ENCODE measurements at places on chromosomes 7 and 10. TPM values are rescaled to one million over a fixed set of nuclear protein-coding genes. Genes with fewer than 3 reads are reported as not detected.
A peak's percentile ranks its signal among the peaks of the same experiment; 100 is the strongest.

DNA sequence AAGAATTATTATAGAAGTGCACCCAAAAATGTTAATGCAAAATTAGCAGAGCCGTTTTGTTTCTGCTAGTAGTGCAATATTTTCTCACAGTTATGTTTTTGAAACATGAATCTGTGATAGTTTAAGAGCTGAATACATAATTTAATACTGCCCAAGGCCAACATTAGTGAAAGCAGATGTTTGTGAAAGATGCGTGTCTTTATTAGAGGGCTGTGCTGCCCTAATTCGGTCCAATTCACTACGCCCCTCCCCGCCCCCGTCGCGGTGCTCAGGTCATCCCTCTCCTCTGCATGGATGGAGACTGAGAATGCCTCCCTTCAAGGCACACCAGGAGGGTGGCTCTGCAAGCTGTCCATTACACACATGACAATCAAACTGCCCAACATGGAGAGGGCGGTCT, 172.0 kb downstream of the TEX36 start:
- DNase-seq = no peak

DNA sequence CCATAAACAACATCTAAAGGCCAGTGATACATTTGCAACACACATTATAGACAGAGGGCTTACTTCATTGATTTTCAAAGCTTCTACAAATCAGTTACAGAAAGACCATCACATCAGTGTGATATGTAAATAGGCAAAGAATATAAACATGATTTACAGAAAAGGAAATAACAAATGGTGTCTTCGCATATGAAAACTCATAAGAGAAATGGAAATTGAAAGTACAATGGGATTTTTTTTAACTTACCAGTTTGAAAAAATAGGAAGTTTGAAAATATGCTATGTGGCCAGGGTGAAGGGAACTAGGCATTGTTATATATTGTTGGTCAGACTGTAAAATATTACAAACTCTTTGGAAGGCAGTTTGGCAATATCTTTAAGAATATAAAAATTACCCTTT, 27.3 kb downstream of the SEC23IP start:
- no peak for DNase-seq

Gene AKR1C1
- polyA plus RNA-seq = 2.5 TPM

DNA sequence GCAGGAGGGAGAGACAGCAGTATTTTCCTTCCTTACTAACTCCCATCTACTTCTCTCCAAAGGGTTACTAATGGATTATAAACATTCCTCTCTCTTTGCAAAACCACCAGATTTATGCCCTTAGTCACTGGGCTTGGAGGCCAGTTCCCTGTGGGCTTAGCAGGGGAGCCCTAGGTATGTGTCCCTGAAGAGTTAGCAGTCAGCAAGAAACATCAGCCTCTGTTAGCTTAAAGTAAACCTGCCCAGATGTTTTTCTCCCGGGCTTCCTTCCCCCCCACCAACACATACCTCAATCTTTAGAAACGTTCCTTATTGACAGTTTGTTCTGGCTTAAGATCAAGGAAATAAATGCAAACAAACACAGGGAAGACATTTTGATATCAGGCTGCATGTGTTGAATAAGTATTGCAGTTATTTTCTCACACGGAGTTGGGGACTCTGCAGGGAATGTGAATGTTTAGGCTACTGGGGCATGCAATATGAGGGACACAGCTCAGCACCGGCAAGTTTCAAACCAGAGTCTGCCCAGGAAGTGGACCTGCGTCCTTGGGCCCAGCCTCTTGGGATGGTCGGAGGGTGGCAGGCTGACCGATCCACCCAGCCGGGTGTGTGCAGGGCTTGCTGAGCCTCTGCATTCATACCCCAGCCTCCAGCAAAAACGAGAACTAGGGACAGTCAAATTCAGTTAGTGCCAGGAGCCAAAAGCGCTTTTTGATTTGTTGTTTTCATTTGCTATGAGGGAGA, 252.0 kb upstream of the GRB10 start:
- DNase-seq = peak; percentile 28

GRCh38 chr10:96380821-96381220, 22.0 kb upstream of the OPALIN start:
- no peak for DNase-seq

Gene RBP4
- 0.79 TPM for polyA plus RNA-seq

GRCh38 chr10:30384701-30385201, 35.7 kb upstream of the MTPAP start:
- peak; percentile 79 for DNase-seq

Gene CACNA2D1
- 7.0 TPM for polyA plus RNA-seq

DNA sequence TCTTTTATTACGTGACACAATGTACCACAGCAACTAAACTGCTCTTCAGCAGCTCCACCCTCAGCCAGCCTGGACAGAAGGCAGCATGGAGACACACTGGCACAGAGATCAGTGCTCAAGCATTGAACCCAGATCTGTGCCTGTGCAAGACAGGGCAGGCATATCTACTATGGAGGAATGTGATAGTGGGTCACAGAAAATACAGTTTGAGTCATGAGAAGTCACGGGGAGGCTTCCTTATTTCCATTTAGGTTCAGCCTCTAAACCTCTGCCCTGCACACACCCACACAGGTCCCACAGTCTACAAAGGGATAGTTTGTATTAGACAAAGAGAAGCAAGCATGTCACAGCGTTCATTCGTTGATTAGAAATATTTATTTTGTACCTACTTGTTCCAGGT, 187.4 kb upstream of the AGR3 start:
- no peak for DNase-seq

Gene ABCB8
- 11.4 TPM for polyA plus RNA-seq

DNA sequence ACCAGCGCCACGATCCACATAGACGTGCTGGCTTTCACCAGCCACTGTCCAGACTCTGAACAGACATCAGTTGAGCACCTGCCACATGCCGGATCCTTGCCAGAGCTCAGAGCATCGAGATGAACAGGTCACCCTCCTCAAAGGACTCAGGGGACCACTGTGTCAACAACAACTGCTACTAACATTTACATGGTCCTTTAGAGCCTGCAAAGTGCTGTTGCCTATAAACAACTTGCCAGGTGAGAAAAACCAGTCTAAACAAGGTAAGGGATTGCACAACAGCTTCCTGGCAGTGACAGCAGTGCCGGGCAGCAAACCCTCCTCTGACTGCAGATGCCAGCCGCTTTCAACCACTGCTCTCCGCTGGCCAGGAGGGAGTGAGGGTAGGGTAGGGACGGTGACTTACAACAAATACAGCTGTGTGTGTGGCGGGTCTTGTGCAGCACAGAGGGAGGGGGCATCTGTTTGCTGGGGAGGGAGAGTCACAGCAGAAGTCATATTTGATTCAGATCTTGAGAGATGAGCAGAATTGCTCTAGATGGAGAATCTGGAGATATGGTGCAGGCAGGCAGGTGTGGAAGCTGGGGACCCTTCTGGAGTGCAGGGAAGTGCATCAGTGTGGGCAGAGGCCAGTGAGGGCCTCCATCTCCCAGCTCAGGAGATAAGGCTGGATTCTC, 32.8 kb upstream of the RHEB start:
- DNase-seq = no peak

- peak; percentile 85 for DNase-seq
Observed at GRCh38 chr7:31051598-31052486, at the start of gene ADCYAP1R1. Gene ADCYAP1R1, plus strand, starts transcription at chr7:31052308. Its CDS starts 10,957 bp downstream, at chr7:31063265.

GRCh38 chr7:28102797-28103196, 77.8 kb downstream of the JAZF1 start:
- no peak for DNase-seq

DNA sequence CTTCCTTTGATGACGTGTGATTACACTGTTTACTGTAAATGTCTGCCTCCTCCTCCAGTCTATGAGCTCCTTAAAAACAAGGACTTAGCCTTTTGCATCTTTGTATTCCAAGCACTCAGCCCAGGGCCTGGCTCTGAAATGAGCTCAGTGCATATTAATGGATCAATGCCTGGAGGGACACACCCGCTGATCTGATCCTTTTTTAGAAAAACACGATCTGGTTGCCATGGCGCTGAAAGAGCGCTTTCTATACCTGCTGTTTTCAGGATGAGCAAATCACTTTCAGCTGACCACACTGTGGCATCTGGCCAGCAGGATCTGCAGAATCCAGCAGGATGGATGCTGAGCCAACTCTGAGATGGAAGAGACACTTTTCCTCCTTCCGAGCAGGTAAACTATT, 37.8 kb upstream of the GARS1 start:
- peak; percentile 80 for DNase-seq

DNA sequence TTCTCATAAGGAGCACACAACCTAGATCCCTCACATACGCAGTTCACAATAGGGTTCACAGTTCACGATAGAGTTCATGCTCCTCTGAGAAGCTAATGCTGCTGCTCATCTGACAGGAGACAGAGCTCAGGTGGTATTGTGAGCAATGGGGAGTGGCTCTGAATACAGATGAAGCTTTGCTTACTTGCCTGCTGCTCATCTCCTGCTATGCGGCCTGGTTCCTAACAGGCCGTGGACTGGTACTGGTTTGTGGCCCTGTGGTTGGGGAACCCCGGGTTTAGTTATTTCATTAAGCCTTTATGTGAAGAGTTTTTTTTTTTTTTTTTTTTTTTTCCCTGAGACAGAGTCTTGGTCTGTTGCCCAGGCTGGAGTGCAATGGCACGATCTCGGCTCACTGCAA, 19.4 kb downstream of the SLK start:
- no peak for DNase-seq

GRCh38 chr7:79199266-79199665, 254.2 kb downstream of the MAGI2 start:
- no peak for DNase-seq

GRCh38 chr10:110311357-110311949, 6.7 kb upstream of the SMNDC1 start:
- DNase-seq = peak; percentile 87

Gene AASS
- polyA plus RNA-seq = 240 TPM

- no peak for DNase-seq
Observed at GRCh38 chr7:38679419-38679818, 48.2 kb upstream of the AMPH start.

DNA sequence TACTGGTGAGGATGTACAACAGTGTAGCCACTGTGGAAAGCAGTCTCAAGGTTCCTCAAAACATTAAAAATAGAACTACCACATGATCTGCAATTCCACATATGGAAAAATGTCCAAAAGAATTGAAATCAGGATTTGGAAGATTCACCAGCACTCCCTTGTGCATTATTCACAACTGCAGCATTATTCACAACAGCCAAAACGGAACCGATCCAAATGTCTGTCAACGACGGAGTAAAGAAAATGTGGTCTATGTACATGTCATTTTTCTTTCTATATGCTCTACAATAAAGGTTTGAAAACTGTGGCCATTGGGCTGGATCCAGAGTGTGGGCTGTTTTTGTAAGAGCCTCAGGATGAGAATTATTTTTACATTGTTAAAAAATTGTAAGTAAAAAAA, 1206.1 kb upstream of the CELF2 start:
- DNase-seq = no peak

Gene TEX36
- polyA plus RNA-seq = not detected

Gene CAMK1D
- polyA plus RNA-seq = 4.6 TPM

DNA sequence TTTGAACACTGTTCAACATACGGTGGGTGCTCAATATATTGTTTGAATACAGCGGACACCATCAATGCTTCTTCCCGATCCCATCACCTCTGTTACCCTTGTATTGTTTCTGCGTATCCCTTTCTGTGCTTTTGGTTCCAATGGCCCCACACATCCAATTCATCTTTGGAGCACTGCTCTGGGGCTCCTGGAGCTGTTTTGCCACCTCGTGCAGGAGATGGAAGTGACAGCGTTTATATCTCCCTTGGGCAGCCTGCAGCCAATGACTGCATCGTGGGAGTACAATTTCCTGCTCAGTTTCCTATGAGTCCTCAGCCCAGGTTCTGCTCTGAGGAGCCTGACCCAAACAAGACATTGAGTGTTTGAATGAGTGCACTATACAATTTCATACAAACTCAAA, 50.2 kb upstream of the PIK3CG start:
- no peak for DNase-seq

DNA sequence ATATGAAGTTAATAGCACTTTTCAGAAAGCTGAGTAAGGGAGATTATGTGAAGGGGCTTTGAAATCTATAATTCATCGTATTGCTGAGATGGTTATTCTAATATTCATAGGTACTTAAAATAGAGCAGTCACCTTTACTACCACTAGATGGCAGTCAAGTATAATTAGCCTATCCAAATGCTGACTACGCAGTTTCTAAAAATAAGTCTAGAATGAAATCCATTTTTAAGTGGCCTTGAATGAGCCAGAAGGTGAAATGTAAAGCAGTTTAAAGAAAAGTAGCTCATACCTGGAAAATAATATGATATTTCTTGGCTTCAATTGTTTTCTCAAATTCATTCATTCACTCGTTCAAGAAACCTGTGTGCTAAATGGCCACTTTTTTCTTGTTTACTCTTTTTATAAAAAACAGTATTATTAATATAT, 1277.1 kb downstream of the GATA3 start:
- DNase-seq = peak; percentile 62

Gene DPYSL4
- polyA plus RNA-seq = 9.7 TPM

Gene NAT16
- 0.57 TPM for polyA plus RNA-seq

GRCh38 chr7:68682910-68683309, 915.4 kb upstream of the AUTS2 start:
- DNase-seq = no peak

DNA sequence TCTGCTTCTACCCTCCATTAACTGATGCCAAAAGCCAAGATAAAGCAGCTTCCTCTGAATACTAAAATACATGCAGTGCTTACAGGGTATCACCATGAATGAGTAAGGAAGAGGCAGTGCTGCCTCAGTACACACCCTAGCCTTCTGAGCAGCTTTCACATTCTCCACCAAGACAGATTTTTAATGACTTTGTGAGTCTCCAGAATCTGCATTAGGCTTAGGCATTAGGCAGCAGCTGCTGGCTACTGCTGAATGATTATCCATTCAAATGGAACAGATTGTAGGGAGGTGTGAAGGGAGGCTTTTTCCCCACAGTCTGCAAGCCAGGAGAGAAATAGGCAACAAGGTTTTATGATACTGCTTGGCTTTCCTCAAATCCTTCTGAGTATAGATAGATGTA, 1226.7 kb upstream of the LRRN3 start:
- DNase-seq = peak; percentile 6

- peak; percentile 89 for DNase-seq
Observed at GRCh38 chr7:54189330-54189729, 352.8 kb upstream of the VSTM2A start.

DNA sequence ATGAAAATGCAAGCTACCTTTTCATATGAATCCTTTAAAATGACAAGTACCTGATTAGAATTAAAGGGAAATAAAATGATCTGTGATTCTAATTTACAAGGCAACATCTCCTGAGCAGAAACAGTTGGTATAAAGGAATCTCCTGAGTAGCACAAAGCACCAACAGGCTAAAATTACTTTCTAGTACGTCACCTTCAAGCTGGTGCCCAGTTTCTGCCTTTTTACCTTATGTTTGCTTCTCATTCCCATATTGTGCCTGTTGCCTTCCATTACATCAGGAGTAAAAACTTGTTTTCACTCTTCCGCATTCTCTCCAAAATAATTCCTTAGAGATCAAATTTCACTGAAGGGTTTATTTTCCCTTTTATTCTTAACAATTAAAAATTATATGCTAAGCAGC, 587.1 kb upstream of the KCND2 start:
- DNase-seq = no peak

Gene ASB10
- not detected for polyA plus RNA-seq

Gene HTR5A
- not detected for polyA plus RNA-seq

GRCh38 chr7:112147793-112148361, 58.3 kb downstream of the DOCK4 start:
- DNase-seq = peak; percentile 17

- no peak for DNase-seq
Observed at GRCh38 chr7:45869426-45869825, 3.5 kb downstream of the CCDC201 start.

- no peak for DNase-seq
Observed at GRCh38 chr7:41199136-41199535, 503.8 kb downstream of the INHBA start.

GRCh38 chr10:98249134-98249533, 18.9 kb downstream of the LOXL4 start:
- no peak for DNase-seq
